ENCODE measurements at places on chromosomes 3 and 15.

GRCh38 chr3:97658668-97659285 lies 105.8 kb upstream of the ARL6 start:
- DNase-seq, result peak; percentile 2

DNA sequence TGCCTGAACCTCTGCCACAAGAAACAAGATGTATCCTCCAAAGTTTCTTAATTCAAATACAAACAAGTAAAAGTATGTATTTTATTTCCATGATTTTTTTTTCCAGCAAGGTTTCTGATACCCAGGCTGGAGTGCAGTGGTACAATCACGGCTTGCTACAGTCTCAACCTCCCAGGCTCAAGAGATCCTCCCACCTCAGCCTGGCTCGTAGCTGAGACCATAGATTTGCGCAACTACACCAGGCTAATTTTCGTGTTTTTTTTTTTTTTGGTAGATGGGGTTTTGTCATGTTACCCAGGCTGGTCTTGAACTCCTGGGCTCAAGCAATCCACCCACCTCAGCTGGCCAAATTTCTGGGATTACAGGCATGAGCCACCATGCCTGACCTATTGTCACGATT lies 12.2 kb upstream of the VEPH1 start:
- no peak for DNase-seq

DNA sequence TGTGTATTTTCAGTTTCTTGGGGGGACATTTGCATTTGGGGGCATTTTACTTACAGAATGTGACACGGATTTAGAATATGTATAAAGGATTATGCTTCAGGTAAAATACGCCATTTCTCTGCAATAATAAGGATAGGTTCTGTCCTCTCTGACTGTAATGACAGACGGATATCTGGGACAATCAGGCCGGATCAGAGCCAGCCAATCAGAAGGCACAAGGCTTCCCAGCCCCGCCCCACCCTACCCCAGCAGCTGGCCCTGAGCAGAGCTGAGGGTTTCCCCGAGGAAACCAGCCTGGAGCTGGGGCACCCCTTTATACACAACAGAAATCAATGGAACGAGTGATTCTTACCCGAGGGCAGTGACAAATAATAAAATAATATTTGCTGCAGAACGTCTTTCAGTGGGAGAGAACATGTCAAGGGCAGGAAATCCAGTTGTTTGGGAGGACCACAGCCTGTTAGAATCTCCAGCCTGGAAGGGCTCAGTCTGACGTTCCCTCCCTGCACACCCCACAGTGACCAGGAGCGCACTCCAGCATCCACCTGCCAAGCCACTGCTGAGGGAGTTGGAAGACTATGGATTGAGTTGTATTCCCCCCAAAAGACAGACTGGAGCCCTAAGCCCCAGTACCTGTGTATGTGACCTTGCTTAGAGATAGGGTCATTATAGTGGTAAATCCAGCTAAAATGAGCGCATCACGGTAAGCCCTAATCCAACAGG lies 30.3 kb upstream of the SEC13 start:
- DNase-seq, result no peak

GRCh38 chr3:36866368-36866767 lies 78.5 kb downstream of the TRANK1 start:
- no peak for DNase-seq

GRCh38 chr3:107833722-107834416 lies 257.0 kb downstream of the CD47 start:
- no peak for DNase-seq

- peak; percentile 10 for DNase-seq
Observed at GRCh38 chr3:43373560-43373928, 87.2 kb downstream of the SNRK start.

DNA sequence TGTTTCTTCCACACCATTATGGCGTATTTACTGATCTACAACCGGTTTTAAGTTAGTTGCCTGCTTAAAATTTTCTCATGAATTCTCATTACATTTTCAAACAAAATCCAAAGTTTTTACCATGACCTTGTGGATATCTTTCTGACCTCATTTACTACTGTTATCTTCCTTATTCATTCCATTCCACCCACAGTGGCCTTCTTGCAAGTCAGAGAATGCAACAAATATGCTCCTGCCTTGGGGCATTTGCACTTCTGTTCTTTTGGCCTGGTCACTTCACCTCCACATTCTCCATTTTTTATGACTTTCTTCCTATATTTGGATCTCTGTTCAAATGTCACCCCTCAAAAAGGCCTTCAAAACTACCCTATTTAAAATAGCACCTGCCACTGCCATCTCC lies 8.8 kb upstream of the SLC15A2 start:
- no peak for DNase-seq

GRCh38 chr3:30608598-30608947 lies 2.2 kb downstream of the TGFBR2 start:
- DNase-seq, result no peak

GRCh38 chr15:93168910-93169309 lies 79.9 kb upstream of the RGMA start:
- DNase-seq, result no peak

GRCh38 chr3:131914090-131914691 lies 120.6 kb downstream of the CPNE4 start:
- no peak for DNase-seq
